ENCODE measurements at places on chromosomes 5 and 9. TPM values are rescaled to one million over a fixed set of nuclear protein-coding genes. Genes with fewer than 3 reads are reported as not detected.

The TRIM36 gene
- total RNA-seq, result 3.0 TPM

The INSL6 gene
- not detected for total RNA-seq

- no peak overlapping the region for H3K4me3 ChIP-seq
- DNase-seq, result no peak
Measured at GRCh38 chr5:156913719-156914370, 49.2 kb downstream of the TIMD4 start.

- peaks cover 12% of the 10 kb centered on the region for H3K4me1 ChIP-seq
- no peaks in the 10 kb centered on the region for H3K27me3 ChIP-seq
- H3K4me3 ChIP-seq, result no peak within 1 kb of the TSS
- DNase-seq, result no peak
- H3K36me3 ChIP-seq, result no peaks in the 10 kb centered on the region
- H3K27ac ChIP-seq, result no peak within 1 kb of the TSS
Measured at GRCh38 chr5:132657676-132658380, at the start of gene IL13. IL13 (plus strand) TSS chr5:132658173; CDS start chr5:132658187, 14 bp downstream.

GRCh38 chr5:171422495-171422894 lies 3.0 kb downstream of the FGF18 start:
- DNase-seq, result no peak
- H3K27ac ChIP-seq, result no peak overlapping the region
- peaks cover 6% of the 10 kb centered on the region for H3K27me3 ChIP-seq
- no peaks in the 10 kb centered on the region for H3K36me3 ChIP-seq
- no peak overlapping the region for H3K4me3 ChIP-seq

- DNase-seq, result no peak
- no peak overlapping the region for H3K4me3 ChIP-seq
- H3K36me3 ChIP-seq, result peaks cover 9% of the 10 kb centered on the region
- H3K27me3 ChIP-seq, result no peaks in the 10 kb centered on the region
Measured at GRCh38 chr9:33943389-33943788, 105.3 kb downstream of the UBAP2 start.

GRCh38 chr9:34437006-34437925 lies 21.1 kb downstream of the FAM219A start:
- H3K27ac ChIP-seq, result no peak overlapping the region
- H3K36me3 ChIP-seq, result no peaks in the 10 kb centered on the region
- no peak overlapping the region for H3K4me3 ChIP-seq
- no peaks in the 10 kb centered on the region for H3K27me3 ChIP-seq
- DNase-seq, result peak; percentile 69
- no peaks in the 10 kb centered on the region for H3K4me1 ChIP-seq

DNA sequence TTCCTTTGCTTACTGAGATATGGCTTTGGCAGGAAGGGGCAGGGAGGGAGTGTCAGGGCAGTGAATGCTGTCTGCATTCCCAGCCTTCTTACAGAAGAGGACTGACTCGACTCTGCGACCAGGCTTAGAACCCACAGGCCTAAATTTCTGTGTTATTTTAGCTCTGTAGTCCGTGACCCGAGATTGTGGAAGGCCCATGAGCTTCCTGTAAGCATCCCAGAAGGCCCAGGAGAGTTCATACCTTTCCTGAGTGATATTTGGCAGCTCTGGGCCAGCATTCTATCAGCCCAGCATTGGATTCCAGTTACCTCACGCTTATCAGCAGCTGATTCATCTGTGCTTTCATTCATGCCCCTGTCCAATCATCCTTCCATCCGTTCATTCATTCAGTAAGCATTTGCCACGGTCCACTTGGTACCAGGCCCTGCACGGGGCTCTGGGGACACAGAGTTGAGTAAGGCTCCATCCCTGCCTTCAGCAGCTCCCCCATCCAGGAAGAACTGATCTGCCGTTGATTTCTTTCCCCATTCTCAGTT lies 28.2 kb upstream of the RPL26L1 start:
- peak overlapping the region; percentile 23 for H3K27ac ChIP-seq
- H3K27me3 ChIP-seq, result no peaks in the 10 kb centered on the region
- peaks cover 5% of the 10 kb centered on the region for H3K4me1 ChIP-seq
- H3K4me3 ChIP-seq, result no peak overlapping the region
- H3K36me3 ChIP-seq, result peaks cover 13% of the 10 kb centered on the region

- H3K4me3 ChIP-seq, result no peak overlapping the region
- no peaks in the 10 kb centered on the region for H3K4me1 ChIP-seq
- H3K36me3 ChIP-seq, result no peaks in the 10 kb centered on the region
- DNase-seq, result peak; percentile 11
- no peak overlapping the region for H3K27ac ChIP-seq
- H3K27me3 ChIP-seq, result no peaks in the 10 kb centered on the region
Measured at GRCh38 chr5:72328172-72328571, 8.0 kb downstream of the PTCD2 start.

DNA sequence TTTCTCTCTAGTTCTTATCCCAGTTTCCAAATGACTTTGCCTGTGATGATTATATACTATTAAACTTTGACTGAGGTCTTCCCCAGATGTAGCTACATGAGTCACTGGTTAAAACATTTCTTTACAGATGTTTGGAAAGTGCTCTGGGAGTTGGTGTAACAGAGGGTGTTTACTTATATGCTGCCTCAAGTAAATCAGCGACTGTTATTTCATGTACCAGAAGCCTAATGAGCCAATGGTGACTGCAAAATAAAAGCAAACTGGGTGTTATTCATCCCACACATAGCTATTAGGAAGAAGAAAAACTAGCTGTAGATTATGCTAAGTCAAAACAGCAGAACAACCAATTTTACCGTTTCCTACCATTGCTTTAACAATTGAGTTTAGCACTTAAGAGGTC lies 929.7 kb upstream of the SEMA6A start:
- no peaks in the 10 kb centered on the region for H3K27me3 ChIP-seq
- H3K4me1 ChIP-seq, result no peaks in the 10 kb centered on the region
